ENCODE measurements at places on chromosomes 16 and 17. TPM values are rescaled to one million over a fixed set of nuclear protein-coding genes. Genes with fewer than 3 reads are reported as not detected.

DNA sequence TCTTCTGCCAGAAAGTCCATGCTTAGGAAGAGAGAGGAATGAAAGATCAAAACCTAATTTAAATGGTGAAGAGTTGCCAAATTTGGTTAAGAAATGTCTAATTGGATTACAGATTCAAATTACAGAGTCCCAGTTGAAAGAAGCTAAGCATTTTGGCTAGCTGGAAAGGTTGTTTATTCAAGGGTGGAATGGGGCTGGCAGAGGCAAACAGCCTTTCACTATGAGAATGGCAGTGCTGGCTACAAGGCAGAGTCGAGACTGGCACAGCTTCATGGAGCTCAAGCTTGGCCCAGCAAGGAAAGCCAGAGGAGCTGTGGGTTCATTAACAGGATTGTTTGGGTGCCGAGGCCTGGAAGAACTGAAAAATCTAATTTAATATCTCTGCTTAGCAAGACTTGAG is 13.6 kb downstream of the MAP3K3 start:
- DNase-seq, result no peak

DNA sequence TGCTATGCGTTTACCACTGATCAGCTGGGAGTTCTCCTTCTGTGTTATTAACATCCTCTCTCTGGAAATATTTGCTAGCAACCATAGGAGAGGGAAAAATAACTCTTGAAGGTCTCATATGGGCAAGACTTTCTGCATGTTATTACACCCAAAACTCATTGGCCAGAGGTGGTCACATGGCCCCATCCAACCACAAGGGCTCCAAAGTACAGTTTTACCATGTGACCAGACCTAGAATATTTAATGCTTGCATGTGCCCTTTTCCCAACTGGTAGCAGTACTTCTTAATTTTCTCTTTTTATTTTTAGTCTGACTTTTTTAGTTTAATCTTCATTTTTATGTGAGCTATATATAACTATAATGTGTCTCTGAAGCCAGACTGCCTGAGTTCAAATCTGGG is 141.0 kb upstream of the NOG start:
- no peak for DNase-seq

- DNase-seq, result no peak
These were observed 6.8 kb downstream of the KCNH6 start for GRCh38 chr17:63529711-63530556.

- no peak for DNase-seq
These were observed 14.0 kb upstream of the ITGB3 start for GRCh38 chr17:47239619-47239966.

GRCh38 chr17:57900991-57901743 is 51.3 kb upstream of the MRPS23 start:
- no peak for DNase-seq

- DNase-seq, result no peak
These were observed 24.3 kb upstream of the PHF12 start for GRCh38 chr17:28975646-28976045.

DNA sequence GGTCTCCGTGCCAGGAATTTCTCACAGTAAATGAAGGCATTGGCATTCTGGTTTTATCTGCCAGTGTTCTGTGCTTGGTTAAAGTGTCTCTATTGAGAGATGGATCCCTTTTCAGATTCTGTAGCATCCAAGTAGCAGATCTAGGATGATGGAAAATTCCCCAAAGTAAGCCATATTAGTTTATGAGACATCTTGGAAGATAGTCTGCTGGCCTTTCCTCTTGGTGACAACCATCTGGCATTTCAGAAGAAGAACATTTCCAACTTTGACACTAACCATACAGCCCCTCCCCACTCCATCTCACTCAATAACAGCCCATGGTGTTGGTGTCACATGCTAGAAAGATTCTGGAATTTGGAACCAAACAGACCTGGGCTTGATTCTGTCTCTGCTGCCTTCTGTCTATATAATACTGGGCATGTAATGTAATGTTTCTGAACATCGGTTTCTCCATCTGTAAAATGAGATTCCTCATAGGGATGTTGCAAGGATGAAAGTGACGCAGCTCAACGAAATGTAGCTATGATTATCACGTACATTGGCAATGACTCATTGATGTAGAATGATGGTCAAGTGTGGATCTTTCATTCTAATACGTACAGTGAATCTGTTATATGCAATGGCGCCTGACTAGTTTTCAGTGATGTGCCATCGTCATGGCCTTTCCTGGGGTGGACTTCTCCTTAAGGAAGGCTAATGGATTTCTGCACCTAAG is 32.6 kb upstream of the PIRT start:
- no peak for DNase-seq

- DNase-seq, result peak; percentile 66
These were observed at the start of gene ST6GALNAC1 for GRCh38 chr17:76643553-76644148. Gene ST6GALNAC1 (minus strand): TSS chr17:76643757. CDS start chr17:76643638, 119 bp downstream.

- DNase-seq, result no peak
These were observed 1.8 kb downstream of the SOCS1 start for GRCh38 chr16:11253995-11254912.

DNA sequence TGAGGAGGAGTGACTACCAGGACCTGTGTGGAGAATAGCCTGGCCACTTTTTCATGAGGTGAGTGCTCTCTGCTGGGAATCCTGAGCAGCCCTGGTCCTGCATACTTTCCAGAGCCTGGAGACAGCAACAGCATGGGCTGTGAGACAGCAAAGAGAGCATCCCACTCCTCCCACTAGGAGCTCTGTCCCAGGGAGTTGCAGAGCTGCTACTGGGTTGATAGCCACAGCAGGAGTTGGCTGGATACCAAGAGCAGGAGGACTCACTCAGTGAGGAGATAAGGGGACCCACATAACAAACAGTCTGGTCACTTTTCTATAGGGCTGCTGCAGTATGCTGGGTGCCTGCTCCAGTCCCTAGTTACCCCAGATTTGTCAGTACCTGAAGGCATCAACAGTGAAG is 439.3 kb upstream of the CDH8 start:
- DNase-seq, result no peak

DNA sequence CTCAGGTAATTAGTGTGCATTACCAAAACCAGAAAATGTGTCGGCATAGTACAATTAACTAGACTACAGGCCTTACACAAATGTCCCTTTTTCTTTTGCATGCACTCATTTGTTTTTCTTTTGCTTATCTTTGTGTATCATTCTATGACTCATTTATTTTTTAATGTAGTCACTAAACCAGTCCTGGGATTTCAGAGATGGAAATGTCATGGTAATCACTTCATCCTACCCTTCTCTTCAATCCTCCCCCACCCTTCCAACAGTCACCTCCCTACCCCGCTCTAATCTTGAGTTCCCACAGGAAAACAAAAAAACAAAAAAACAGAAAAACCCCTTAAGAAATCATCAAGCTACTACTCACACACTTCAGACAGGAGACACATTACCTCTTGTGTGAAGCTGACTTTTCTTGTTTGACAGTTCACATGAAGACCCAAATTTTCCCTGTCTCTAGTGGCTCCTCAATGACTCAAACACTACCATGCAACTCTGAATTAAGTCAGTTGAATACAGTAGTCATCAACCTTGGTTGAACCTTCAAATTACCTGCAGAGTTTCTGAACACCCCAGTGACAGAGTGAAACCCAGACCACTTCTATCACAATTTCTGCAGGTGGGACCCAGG is 242.4 kb upstream of the SALL1 start:
- DNase-seq, result no peak

- peak; percentile 43 for DNase-seq
These were observed at the start of gene NHERF2 for GRCh38 chr16:2026461-2027023. Gene NHERF2 (plus strand): TSS chr16:2026902. CDS start chr16:2027006, 104 bp downstream.

GRCh38 chr16:12057266-12057665 is 80.7 kb downstream of the SNX29 start:
- no peak for DNase-seq

- DNase-seq, result no peak
These were observed 2.9 kb upstream of the ITGA3 start for GRCh38 chr17:50052822-50053653.

DNA sequence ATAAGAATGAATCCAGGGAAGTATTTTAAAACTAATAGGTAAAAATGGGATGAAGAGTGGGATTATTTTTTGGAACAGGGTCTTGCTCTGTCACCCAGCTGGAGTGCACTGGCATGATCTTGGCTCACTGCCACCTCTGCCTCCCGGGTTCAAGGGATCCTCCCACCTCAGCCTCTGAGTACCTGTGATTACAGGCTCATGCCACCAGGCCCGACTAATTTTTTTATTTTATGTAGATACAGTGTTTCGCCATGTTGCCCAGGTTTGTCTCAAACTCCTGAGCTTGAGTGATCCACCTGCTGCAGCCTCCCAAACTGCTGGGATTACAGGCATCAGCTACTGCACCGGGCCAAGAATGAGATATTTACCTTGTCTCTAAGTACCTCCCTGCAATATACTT is 22.1 kb downstream of the NSMCE1 start:
- no peak for DNase-seq

DNA sequence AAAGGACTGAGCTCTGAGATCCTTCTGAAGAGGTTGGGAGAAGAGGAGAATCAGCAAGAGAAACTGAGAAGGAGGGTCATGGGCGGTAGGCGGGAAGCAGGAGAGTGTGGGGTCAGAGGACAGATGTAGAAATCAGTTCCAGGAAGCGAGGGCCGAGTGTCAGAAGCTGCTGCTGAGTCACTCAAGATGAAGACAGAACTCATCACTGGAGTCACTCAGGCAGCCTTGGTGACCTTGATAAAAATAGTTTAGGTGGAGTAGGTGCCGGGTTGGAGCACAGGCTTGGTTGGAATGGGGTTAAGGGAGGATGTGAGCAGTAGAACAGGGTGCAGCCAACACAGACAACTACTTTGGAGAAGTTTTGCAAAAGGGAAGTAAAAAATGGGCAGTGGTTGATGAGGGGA is 6.1 kb upstream of the ITGAM start:
- DNase-seq, result no peak

- no peak for DNase-seq
These were observed 27.0 kb downstream of the ABCC12 start for GRCh38 chr16:48128769-48129168.

DNA sequence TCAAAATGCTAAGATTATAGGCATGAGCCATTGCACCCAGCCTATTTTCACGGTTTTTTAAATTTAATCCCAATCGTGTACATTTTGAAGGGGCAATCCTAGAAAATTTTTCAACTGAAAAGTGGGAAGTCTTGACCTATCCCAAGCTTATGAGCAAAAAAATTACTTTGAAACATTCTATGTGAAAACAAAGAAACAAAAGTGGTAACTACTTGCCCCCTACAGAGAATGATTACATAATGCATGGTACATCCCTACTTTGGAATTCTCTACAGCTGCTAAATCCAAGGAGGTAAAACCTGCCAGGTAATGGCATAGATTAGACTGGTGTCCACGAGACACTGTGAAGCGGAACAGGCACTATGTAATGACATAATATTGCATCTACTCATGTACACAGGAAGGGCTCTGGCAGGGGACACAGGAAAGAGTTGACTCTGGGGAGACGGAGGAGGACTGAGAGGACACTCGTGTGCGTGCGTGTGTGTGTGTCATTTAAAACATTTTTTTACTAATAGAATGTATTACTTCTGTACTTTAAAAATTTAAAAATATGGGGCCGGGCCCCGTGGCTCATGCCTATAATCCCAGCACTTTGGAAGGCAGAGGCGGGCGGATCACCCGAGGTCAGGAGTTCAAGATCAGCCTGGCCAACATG is 15.7 kb downstream of the ASGR2 start:
- no peak for DNase-seq

DNA sequence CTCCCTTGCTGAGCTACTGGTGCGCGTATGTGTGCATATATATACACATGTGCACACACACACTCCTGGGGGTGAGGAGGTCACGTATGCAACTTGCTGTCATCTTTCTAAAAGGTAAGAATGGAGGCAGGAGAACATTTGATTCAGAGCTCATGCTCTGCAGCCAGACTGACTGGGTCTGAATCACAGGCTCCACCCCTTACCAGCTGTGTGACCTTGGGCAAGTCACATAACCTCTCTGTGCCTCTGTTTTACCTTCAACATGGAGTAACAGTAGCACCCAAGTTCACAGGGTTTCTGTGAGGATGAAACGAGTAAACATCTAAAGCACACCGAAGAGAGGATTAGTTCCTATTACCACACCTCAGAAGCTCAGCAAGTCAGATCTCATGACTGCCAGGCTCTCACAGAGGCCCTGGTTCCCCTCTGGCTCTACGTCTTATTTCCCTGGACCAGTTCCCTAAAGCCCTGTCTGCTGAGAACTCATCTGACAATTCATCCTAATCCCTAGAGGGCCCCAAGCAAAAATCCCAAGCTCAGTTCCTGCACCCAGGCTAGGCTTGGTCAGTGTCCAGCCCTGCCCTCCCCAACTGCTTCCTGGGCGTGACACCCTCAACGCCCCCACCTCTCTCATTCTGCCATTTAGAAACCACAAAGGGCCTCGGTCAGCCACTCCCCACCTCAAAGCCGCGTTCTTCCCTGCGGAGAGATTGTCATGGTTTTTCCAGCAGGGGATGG is 28.7 kb downstream of the ABR start:
- no peak for DNase-seq

- DNase-seq, result no peak
These were observed 1011.9 kb downstream of the CDH8 start for GRCh38 chr16:61024180-61024900.

GRCh38 chr17:40092581-40092980 is 7.8 kb downstream of the NR1D1 start:
- DNase-seq, result no peak

DNA sequence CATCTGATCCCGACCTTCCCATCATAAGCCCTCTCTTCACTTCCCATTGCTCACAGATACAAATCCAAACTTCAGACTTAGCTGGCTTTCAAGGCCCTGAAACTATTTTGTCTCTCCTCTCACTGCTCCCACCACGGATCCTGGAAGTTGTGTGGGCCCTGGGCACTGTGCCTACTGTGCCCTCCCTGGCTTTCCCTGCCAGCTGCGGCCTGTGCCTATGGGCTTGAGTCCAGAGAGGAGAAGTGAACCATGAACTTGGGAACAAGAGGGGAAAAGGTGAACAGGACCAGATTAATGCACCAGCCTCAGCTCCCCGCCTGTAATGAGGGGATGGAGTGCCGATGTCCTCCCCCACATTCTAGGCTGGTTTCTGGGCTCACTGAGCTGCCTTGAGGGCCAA is 18.9 kb upstream of the KCNJ12 start:
- no peak for DNase-seq

GRCh38 chr17:82844796-82845162 is 5.0 kb upstream of the ZNF750 start:
- DNase-seq, result no peak

Gene CCL7
- total RNA-seq, result not detected

Gene C17orf100
- 4.3 TPM for total RNA-seq

Gene HBQ1
- not detected for total RNA-seq

Gene IGFALS
- 0.36 TPM for total RNA-seq

Gene SLFN14
- not detected for total RNA-seq

Gene HOXB1
- not detected for total RNA-seq

Gene KRT24
- total RNA-seq, result not detected

Gene CSH1
- not detected for total RNA-seq

Gene CD2BP2
- 79.4 TPM for total RNA-seq

Gene VWA3A
- 0.41 TPM for total RNA-seq

Gene RNF222
- total RNA-seq, result 0.17 TPM
